AG04450 (cell line): ENCODE measurements at places on chromosomes 4 and X.

GRCh38 chr4:108878806-108879205, 116.0 kb upstream of the ETNPPL start:
- DNase-seq = no peak

- no peak for DNase-seq
Observed at GRCh38 chr4:8362483-8362882, 78.0 kb downstream of the ACOX3 start.

GRCh38 chr4:181685911-181686310, 557.3 kb upstream of the TENM3 start:
- peak; percentile 80 for DNase-seq

DNA sequence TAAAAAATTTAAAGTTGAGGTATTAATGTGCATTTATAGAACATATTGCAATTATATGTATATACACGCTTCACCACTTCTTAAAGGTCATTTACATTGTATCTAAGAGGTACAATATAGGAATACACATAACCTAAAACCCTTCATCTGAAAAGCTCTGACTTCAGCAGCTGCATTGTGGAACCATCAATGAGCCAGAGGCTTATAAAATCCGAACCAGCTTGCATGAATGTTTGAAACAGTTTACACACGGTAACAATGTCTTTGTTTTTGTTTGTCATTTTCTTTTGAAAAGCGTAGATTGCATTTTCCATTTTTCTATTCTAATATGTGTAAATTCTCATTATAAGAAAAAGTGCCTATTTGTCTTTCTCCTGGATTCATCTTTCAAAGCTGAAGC, 221.6 kb downstream of the DCLK2 start:
- DNase-seq = no peak

- no peak for DNase-seq
Observed at GRCh38 chr4:128242601-128243000, 45.0 kb downstream of the PGRMC2 start.

DNA sequence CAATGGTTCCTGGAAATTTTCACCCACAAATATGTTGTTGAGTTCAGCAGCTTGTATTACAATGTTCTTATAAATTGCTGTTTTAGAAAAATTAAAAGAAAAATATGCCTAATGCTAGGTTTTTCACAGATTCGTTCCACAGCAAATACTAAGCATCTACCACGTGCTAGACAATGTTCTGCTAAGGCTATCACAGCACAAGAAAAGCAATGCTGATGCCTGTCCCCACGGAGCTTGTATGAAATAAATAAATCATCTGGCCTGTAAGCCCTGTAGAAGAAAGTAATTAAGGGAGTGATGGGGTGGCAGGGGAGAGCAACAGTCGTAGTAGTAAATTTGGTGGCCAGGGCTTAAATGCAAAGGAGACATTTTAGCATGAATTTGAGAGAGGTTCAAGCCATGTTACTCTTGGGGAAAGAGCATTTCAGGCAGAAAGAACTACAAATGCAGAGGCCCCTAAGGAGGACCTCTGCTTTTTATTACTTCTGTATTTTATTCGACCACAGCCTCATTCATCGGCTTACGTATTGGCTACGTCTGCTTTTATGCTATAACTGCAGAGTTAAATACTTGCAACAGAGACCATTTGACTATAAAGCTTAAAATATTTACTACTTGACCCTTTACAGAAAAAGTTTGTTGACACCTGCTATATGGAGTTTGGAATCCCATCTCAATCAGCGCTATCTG, 36.3 kb downstream of the ARAP2 start:
- no peak for DNase-seq

- DNase-seq = no peak
Observed at GRCh38 chrX:115284877-115285276, 4.6 kb upstream of the LUZP4 start.

DNA sequence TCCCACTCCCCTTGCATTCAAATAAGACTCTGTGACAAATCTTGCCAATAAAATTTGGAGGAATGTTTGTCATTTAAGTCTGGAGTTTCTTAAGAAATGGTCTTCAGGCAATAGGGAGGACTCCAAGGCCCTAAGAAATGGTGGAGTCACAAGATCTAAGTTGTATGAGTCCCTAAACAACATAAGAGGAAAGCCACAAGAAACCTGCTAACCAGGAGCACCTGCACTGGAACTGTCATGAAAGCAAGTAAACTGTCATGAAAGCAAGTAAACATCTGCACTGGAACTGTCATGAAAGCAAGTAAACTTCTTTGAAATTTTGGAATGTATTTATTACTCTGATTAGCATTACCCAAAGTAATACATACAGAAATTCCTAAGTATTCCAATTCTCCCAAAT, 3.5 kb downstream of the CNOT6L start:
- no peak for DNase-seq
